Renal cortex interstitium (tissue), 15 donors: ENCODE measurements at places on chromosomes 16 and 17. TPM values are rescaled to one million over a fixed set of nuclear protein-coding genes. Genes with fewer than 3 reads are reported as not detected.

The GLTPD2 gene
- polyA plus RNA-seq: 11.3 TPM

The NXN gene
- polyA plus RNA-seq: 33.1 TPM

The ZDHHC1 gene
- polyA plus RNA-seq: 12.9 TPM

DNA sequence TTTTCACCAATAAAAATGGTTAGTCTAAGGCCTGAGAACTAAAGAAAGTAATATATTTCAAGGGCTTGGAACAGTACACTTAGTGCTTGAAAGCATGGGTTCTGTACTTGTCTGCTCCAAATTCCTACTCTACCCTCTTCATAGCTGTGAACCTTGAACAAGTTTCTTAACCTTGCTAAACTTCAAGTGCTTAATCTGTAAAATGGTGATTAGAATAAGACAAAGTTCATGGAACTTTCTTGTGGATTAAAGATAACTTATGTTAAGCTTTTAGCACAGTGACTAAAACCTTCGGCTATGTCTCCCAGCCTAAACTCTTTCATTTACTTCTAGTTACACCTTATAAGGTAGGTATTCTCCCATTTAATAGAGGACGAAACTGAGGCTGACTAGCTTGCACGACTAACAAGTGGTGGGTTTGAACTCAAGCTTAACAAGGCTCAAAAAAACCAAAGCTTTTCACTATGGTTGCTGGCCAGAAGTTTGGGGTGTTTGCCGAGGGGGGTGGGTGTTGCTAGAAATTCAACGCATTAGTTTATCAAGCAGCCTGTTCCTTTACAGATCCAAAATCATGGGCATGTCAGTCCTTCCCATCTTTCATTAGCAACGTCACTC, 28.8 kb downstream of the CDRT4 start:
- no peak for DNase-seq

DNA sequence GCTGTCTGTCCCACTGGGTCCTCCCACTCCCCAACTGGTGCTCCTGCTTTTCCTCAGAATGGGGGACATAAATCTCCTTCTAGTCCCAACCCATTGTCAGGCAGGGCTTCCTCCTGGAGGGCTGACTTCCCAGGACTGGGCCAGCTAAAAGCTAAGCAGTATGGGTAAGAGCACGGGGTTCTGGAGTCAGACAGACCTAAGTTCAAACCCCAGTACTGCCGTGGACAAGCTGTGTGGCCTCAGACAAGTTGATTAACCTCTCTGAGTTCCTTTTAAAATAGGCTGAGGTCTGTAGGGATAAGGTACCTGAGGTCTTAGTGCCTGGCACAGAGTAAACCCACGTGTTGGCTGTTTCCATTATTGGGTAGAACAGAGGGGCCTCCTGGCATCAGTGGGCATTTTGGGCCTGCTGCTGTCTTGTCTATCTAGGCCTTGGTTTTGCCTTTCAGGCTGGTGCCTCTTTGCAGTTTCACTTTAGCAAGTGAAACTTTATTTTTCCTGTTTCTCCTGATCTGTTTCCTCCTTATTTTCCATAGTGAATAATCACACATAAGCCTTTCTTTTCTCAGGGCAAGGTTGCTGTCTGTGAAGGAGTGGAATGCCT, 114.6 kb downstream of the PRKCB start:
- no peak for DNase-seq

DNA sequence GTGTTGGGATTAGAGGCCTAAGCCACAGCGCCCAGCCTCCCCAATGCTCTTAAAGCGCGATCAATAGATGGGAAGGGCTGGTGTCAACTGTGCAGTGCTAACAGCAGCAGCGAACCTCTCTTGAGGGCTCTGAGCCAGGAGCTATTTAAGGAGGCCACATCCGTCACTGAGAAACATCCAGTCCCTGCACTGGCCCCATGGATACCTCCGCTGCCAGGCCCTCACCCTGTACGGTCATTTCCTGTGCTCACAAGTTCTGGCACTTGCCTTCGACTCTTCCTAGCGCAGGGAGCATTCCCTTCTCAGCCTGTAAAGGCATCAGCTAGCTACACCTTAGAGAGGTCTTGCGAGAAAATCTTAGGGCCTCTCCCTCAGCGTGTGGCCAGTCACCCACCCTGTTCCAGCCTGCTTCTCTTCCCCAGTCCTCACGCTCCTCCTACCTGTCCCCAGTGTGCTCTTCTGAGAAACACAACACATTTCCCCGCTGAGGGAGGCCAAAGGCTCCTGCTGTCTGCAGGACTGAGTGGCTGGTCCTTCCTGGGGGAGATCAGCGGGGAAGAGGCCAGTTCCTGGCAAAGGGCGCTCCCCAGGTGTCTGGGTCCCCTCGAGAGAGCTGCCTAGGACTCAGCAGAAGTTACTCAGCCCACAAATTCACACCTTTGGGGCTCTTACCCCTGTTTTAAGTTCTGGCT, 28.6 kb downstream of the GTF3C1 start:
- DNase-seq: no peak

DNA sequence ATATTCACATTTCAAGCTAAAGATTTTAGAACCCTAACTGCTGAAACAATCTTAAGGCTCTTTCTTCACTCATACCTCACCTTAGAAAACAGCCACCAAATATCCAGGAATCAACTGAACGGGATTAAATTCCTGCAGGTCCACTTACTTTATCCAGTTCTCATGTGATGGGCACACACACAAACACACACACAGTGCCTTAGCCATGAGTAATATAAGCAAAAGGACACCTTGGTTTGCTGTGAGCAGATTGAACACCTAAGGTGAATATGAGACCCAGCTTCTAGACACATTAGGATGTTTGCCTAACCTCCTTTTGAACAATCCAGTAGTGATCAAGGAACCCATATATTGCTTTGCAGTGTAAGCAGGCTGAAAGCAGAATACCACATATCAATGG, 81.5 kb downstream of the TUBD1 start:
- DNase-seq: no peak

DNA sequence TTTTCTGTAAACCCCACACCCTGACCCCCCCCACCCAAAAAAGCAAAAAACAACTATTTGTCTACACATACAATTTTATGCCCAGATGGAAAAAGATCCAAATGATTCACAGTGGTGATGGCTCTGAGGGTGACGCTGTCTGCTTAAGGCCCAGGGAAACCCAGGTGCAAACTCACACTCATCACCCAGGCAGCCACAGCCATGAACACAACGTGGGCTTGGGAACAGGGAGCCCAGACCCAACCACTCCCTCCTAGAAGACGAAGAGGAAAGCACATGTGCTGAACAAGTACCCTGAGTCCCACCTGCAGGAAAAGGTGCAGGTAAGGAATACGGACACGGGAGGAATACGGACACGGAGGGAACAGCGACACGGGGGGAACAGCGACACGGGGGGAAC, 5.4 kb downstream of the HBQ1 start:
- DNase-seq: no peak

DNA sequence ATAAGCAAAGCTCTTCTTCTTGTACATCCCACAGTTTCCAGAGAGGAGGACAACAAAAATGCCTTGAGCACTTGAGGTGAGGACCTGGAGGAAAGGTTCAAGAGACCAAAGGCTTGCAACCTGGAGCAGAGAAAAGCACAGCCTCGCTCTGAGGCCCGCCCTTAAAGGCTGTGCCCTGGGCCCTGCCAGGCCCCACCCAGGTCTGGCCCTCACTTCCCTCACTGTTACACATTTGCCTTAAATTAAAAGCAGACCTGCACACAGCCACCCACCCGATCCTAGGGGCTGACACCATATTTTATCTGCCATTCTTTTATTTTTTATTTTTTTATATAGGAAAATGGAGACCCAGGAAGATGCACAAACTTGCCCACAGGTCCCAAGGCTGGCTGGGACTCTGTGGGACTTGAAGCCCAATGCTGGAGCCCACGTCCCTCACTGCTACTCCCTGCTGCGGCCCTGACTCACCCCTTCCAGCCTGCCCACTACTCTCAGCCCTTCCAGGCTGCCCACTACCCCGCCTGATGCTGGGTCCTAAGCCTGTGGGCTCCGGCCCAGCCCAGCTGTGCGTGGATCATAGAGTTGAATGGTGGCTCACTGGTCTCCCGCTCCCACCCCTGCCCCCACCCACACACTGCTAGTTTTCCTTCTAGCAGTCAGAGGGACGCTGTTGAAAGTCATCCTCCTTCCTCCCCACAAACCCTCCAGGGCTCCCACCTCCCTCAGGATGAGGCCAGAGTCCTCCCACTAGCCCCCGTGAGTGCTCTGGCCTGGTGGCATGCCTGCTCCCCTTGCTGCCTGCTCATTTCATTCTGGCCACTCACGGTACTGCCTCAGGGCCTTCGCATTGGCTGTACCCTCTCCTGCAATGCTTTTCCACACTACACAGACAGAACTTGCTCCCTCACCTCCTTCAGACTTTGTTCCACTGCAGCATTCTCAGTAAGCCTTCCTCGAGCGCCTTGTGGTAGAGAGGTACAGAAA, 77.6 kb upstream of the MED9 start:
- no peak for DNase-seq

GRCh38 chr17:38453951-38454421, 25.7 kb downstream of the ARHGAP23 start:
- no peak for DNase-seq

GRCh38 chr17:80649672-80650330, 105.2 kb downstream of the RPTOR start:
- no peak for DNase-seq

GRCh38 chr16:75231570-75231969, 12.8 kb downstream of the CTRB1 start:
- no peak for DNase-seq
